ENCODE measurements at places on chromosomes 12 and 14.

GRCh38 chr12:89309440-89309802, 42.9 kb downstream of the DUSP6 start:
- no peak for DNase-seq

DNA sequence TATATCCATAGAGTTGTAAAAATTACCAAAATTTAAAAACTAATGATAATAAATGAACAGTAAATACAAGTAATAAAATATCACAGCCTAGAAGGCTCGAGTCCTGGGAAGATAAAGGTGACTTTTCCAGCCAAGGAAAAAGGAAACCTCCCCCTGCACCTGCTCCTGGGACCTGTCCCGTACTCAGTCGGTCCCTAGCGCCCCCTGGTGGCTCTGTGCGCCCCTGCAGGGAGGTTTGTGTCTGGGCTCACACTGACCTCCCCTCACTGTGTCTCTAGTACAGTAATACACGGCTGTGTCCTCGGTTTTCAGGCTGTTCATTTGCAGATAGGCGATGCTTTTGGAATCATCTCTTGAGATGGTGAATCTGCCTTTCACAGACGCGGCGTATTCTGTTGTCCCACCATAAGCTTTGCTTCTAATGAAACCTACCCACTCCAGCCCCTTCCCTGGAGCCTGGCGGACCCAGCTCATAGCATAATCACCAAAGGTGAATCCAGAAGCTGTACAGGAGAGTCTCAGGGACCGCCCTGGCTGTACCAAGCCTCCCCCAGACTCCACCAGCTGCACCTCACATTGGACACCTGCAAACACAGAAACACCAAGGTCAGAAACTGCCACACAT, 1030.4 kb downstream of the TMEM121 start:
- DNase-seq = peak; percentile 72

DNA sequence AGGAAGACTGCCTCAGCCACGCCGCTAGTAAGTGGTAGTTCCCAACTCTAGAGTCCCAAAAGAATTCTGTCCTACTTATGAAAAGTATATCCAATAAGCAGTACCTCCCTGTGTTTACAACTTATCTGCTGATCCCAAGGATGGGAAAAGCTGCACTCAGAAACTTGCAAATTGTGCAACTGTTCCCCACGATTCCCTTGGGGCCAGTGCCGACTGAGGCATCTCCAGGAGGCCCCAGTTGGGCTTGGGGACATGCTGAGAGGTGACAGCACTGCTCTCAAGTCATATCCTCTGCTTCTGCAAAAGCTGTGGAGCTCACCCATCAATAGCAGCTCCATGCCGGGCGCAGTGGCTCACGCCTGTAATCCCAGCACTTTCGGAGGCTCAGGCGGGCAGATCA, 23.7 kb downstream of the SPRING1 start:
- no peak for DNase-seq

GRCh38 chr14:33799705-33800570, 150.9 kb downstream of the EGLN3 start:
- no peak for DNase-seq

DNA sequence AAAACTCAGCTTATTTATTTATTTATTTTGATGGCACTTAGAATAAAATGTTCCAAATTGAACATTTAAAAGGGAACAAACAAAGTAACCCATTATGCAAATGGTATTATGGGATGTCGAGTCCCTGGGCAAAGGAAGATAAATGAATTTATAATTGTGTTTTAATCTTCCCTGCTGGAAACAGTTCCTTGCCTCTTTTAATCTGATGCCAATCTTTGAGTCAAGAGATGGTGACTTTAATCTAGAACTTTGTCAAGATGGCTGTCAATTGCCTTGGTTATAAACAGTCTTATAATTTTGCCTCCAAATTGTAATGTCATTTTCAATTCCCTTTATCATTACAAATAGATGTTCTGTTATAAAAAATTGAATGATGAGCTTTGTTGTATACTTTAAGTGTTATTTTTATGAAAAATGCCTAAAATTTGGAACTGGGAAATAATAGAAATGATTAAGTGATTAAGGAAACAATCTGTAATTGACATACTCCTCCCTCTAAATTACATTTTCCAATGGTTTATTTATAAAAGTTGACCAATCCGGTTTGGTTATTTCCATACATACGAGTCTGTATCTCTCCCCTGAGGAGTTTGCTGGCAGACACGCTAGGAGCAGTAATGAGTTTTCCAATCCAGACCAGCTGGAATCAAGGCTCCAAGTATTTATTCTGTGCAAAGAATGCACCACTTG, 134.9 kb upstream of the FRMD6 start:
- DNase-seq = no peak
